Aorta (tissue), 5 donors: ENCODE measurements at places on chromosomes 7 and 10. TPM values are rescaled to one million over a fixed set of nuclear protein-coding genes. Genes with fewer than 3 reads are reported as not detected.

DNA sequence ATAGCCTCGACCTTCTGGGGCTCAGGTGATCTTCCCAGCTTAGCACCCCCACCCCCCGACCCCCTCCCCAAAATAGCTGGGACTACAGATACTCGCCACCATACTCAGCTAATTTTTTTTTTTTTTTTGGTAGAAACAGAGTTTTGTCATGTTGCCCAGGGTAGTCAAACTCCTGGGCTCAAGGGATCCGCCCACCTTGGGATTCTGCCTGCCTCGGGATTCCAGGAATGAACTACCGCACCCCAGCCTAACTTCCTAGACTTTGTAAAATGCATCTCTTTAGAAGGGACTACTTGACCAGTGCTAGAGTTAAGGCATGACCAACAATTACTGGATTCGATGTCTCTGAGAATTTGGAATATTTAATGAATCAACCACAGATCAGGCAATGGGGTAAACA lies 85.9 kb downstream of the MDFIC start:
- no peaks in the 10 kb centered on the region for H3K27me3 ChIP-seq
- H3K4me1 ChIP-seq = peaks cover 3% of the 10 kb centered on the region
- no peak overlapping the region for H3K27ac ChIP-seq
- no peaks in the 10 kb centered on the region for H3K36me3 ChIP-seq
- DNase-seq = no peak
- no peak overlapping the region for H3K4me3 ChIP-seq

DNA sequence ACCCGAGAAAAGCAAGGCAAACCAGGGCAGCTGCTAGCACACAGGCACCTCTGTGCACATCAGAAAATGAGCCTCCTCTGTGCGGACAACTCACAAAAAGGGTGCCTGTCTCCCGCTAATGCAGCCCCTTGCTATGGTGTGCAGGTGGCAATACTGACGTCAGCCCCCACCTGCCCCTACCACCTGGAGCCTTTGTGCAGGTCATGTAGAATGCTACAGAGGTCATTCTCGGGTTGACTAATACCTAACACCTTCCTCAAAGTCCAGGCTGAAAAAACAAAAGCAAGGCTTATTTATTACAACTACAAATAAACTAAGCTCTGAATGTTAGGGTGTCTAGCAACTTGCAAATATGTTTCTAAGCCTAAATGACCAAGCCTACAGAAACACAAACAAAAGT lies 13.9 kb downstream of the PIP4K2A start:
- H3K27me3 ChIP-seq = no peaks in the 10 kb centered on the region
- H3K36me3 ChIP-seq = no peaks in the 10 kb centered on the region
- no peak for DNase-seq
- H3K27ac ChIP-seq = no peak overlapping the region

DNA sequence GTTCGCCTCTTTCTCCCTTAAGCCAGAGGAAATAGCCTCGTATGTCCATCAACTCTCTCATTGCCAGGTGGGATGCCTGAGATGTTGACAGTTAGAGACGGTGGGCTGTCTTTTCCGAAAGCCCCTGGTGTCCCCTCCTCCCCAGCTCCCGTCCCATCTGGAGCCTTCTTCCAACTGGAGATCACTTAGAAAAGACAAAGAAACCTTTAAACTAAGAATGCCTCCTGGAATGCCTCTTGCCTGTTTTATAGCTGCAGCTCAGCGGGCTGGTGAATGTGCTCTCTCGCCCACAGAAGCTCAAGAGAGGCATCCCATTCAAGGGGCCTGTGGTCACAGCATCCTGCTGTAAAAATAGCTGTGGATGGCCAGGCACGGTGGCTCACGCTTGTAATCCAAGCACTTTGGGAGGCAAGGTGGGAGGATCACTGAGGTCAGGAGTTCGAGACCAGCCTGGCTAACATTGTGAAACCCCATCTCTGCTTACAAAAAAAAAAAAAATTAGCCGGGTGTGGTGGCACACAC lies 5.2 kb upstream of the MYL10 start:
- H3K27me3 ChIP-seq = no peaks in the 10 kb centered on the region
- H3K4me3 ChIP-seq = no peak overlapping the region
- H3K27ac ChIP-seq = no peak overlapping the region
- H3K36me3 ChIP-seq = no peaks in the 10 kb centered on the region

The CDHR3 gene
- 3.8 TPM for total RNA-seq

The PON1 gene
- total RNA-seq = not detected

The CYP2W1 gene
- not detected for total RNA-seq

GRCh38 chr7:124713086-124713485 lies 52.5 kb downstream of the GPR37 start:
- H3K27me3 ChIP-seq = no peaks in the 10 kb centered on the region
- H3K36me3 ChIP-seq = no peaks in the 10 kb centered on the region
- H3K4me3 ChIP-seq = no peak overlapping the region
- DNase-seq = no peak
- H3K4me1 ChIP-seq = peaks cover 6% of the 10 kb centered on the region

DNA sequence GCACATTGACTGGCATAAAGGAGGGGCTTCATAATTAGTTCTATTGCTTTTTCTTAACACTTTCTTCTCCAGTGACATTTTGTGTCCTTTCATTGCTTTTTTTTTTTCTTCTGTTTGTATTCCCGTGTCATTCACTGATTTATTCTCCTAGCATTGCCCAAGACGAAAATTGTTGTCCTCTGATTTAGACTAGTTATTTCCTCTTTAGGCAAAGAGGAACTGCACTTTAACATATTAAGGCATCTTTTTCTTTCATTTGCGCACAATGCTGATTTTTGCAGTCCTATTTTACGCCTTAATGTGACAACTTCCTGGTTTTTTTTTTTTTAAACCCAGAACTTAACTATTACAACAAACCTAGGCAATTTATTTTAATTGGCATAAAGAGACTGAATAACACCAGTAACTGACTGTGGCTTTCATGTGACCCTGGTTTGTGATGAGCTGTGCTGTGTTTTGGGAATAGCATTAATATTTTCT lies 39.7 kb downstream of the ARID5B start:
- H3K27ac ChIP-seq = no peak overlapping the region
- no peaks in the 10 kb centered on the region for H3K36me3 ChIP-seq
- H3K27me3 ChIP-seq = no peaks in the 10 kb centered on the region
- H3K4me1 ChIP-seq = peaks cover 16% of the 10 kb centered on the region

DNA sequence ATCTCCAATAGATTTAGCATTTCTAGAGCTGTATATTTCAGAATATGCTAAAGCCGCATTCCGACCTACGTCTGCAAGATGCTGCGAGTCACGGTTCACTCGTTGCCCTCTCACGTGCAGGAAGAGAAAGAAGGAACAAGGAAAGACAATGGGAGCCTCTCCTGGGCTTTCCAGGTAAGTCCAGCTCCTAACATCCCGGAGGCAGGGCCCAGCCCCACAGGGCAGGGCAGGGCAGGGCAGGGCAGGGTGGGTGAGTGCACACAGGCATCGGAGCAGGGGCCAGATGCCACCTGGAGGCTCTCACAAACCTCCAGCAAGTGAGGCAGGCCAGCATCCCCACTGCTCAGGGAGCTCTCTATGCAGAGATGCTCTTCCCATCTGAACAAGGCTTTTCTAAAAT lies 50.8 kb downstream of the VOPP1 start:
- H3K27me3 ChIP-seq = no peaks in the 10 kb centered on the region
- no peaks in the 10 kb centered on the region for H3K36me3 ChIP-seq
- DNase-seq = no peak
- H3K27ac ChIP-seq = no peak overlapping the region

- no peak for DNase-seq
- H3K27ac ChIP-seq = peak overlapping the region; percentile 73
- H3K27me3 ChIP-seq = no peaks in the 10 kb centered on the region
- no peak overlapping the region for H3K4me3 ChIP-seq
- no peaks in the 10 kb centered on the region for H3K36me3 ChIP-seq
Observed at GRCh38 chr7:44639671-44640321, 33.4 kb downstream of the OGDH start.

The HKDC1 gene
- total RNA-seq = not detected

DNA sequence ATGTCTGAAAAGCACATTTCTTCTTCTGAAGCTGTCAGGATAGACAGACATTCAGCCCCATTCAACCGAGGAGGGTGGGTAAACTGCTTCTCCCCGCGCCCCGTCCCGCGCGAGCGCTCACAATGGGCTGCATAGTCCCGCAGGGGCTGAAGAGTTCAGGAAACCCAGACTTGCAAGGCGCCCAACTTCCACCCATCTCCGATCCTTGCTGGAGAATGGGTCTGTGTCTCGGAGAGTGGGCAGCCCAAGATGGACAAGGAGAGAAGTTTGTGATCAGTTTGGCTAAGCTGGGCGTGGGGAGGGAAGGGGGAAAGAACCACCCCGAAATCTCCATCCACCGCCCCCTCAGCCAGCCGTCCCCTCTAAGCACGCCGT lies 686 bp downstream of the AASS start:
- H3K27me3 ChIP-seq = no peaks in the 10 kb centered on the region
- H3K4me1 ChIP-seq = no peaks in the 10 kb centered on the region
- peak overlapping the region; percentile 97 for H3K27ac ChIP-seq
- peak; percentile 48 for DNase-seq
- peak overlapping the region; percentile 75 for H3K4me3 ChIP-seq

- H3K36me3 ChIP-seq = no peaks in the 10 kb centered on the region
- peak overlapping the region; percentile 27 for H3K4me3 ChIP-seq
- H3K27ac ChIP-seq = no peak overlapping the region
- no peaks in the 10 kb centered on the region for H3K27me3 ChIP-seq
- DNase-seq = peak; percentile 74
- H3K4me1 ChIP-seq = no peaks in the 10 kb centered on the region
Observed at GRCh38 chr7:101363196-101363733, 590 bp downstream of the COL26A1 start.

GRCh38 chr10:125721035-125721434 lies 1.5 kb downstream of the EDRF1 start:
- H3K36me3 ChIP-seq = peaks cover 4% of the 10 kb centered on the region
- H3K27ac ChIP-seq = no peak overlapping the region
- H3K4me1 ChIP-seq = no peaks in the 10 kb centered on the region
- H3K4me3 ChIP-seq = no peak overlapping the region

- no peaks in the 10 kb centered on the region for H3K36me3 ChIP-seq
- no peaks in the 10 kb centered on the region for H3K4me1 ChIP-seq
- DNase-seq = no peak
- H3K4me3 ChIP-seq = no peak overlapping the region
- H3K27me3 ChIP-seq = no peaks in the 10 kb centered on the region
- H3K27ac ChIP-seq = no peak overlapping the region
Observed at GRCh38 chr10:84265418-84265817, 20.6 kb downstream of the RGR start.

The ARL5B gene
- total RNA-seq = 17.6 TPM

DNA sequence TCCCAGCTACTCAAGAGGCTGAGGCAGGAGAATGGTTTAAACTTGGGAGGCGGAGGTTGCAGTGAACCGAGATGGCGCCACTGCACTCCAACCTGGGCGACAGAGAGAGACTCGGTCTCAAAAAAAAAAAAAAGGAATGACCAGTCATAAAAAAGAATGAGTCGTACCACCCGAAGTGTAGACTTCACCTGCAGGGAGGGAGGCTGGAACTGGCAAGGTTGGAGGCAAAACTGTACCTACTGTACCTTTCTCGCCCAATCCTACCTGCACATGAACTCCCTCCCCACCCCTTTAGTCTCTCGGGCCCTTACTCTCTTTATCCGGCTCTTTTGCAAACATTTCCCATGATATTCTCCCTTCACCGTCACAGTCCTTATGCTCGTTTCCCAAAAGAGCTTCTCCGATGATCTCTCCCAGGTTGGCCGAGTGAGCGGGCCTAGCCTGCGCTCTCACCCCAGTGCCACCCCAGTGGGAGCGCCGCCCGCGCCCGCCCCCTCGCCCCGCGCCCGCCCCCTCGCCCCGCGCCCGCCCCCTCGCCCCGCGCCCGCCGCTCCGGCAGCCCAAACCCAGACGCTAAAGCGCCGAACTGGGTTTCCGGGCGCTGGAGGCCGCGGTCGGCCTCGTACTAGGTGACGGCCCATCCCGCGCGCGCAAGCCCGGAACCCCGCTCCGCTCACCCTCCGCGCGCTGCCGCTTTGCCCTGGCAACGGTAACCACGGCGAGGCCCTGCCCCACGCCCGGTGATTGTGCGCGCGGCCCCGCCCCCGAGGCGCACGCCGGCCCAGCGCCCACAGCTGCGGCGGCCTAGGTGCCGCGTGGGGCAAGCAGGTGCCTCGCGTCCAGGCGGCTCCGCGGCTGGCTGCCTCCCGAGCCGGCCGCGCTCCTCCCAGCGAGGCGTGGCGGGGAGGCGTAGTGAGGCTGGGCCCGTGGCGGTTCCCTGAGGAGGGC lies at the start of gene SMKR1:
Gene SMKR1 (plus strand): TSS at position 772 of the 948 bp plus-strand sequence. CDS start 294 bp downstream, outside the sequence.
- peak within 1 kb of the TSS; percentile 7 for H3K4me3 ChIP-seq
- DNase-seq = peak; percentile 85
- H3K36me3 ChIP-seq = no peaks in the 10 kb centered on the region
- no peak within 1 kb of the TSS for H3K27ac ChIP-seq

- no peak overlapping the region for H3K4me3 ChIP-seq
- no peak overlapping the region for H3K27ac ChIP-seq
- H3K4me1 ChIP-seq = no peaks in the 10 kb centered on the region
Observed at GRCh38 chr7:44218418-44219201, 17.8 kb downstream of the YKT6 start.

GRCh38 chr7:91614431-91614830 lies 266.1 kb downstream of the MTERF1 start:
- DNase-seq = no peak
- no peaks in the 10 kb centered on the region for H3K4me1 ChIP-seq
- no peak overlapping the region for H3K27ac ChIP-seq
- no peaks in the 10 kb centered on the region for H3K36me3 ChIP-seq

DNA sequence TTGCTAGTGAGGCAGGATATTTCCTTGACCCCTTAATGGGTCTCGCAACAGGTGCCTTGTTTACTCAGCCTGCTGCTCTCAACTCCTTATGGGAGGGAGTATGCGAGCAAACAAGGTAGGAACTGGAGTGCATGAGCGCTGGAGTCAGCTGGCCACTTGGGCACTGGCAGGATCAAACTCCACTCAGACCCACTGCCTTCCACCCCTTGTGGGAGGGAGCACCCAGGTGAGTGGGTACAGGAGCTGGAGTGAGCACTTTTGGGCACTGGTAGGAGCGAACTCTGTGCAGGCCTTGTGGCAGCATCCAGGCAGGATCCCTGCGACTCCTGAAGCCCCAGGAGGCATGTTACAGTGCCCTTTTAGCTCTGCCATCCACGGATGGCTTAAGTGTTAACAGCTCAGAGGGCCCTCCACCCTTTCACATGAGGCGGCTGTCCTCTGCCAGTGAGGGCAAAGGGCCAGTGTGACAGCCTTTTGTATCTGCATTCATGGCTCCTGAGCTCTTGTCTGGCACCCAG lies 123.2 kb downstream of the ST7 start:
- no peak for DNase-seq
- no peaks in the 10 kb centered on the region for H3K27me3 ChIP-seq
- no peaks in the 10 kb centered on the region for H3K36me3 ChIP-seq
- H3K27ac ChIP-seq = no peak overlapping the region
- no peak overlapping the region for H3K4me3 ChIP-seq

The DUS4L gene
- 6.8 TPM for total RNA-seq

The SEMA3A gene
- total RNA-seq = 11.0 TPM
